ENCODE measurements at places on chromosomes 2 and 18.

- no peak for DNase-seq
Observed at GRCh38 chr2:219527076-219527394, 12.8 kb downstream of the ASIC4 start.

DNA sequence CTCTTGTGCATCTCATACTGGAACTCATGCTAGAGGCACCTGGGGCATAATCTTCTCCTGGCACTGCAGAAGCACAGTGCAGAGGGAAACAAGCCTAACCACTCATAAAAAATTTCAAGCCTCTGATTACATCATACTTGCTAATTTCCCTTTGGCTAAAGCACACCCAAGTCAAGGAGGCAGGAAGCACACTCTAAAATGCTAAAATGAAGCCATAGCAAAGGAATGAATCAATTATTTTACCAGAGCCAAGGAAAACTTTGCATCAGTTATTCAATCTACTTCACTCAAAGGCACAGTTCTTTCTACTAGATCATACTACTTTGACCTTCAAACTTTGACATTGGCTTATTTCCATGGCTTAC, 79.6 kb upstream of the SPOPL start:
- no peak for DNase-seq

DNA sequence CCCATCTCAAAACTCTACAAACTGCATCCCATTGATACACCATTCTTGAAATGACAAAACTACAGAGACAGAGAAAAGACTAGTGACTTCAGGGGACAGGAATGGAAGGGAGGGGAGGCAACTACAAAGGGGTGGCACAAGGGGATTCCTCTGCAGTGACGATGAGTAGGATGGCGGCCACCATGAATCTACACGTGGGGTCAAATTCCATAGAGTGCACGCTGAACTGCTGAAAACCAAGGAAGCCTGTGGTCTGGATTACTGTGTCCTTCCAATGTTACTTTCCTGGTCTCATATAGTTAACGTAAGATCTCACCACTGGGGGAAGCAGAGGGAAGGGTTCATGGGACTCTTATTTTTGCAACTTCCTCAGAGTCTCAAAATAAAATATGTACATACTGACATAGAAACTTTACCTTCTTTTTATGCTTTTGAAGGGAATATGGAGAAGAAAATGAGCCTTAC, 23.6 kb downstream of the COX7A2L start:
- DNase-seq: no peak

DNA sequence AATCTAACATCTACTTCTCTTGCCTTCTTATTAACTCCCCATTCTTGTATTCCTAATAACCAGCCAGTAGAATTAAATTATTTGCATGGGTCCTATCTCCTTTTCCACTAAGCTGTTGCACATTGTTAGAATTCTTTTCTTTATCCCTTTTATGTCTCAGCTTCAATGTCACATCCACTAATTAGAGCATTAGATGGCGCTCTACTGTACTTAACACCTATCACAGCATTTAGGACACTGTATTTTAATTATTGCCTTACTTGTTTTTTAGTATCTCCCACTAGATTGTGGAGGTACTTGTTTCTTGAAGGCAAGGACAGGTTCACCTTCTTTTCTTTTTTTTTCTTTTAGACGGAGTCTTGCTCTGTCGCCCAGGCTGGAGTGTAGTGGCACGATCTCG, 3.8 kb downstream of the LIPT1 start:
- no peak for DNase-seq

DNA sequence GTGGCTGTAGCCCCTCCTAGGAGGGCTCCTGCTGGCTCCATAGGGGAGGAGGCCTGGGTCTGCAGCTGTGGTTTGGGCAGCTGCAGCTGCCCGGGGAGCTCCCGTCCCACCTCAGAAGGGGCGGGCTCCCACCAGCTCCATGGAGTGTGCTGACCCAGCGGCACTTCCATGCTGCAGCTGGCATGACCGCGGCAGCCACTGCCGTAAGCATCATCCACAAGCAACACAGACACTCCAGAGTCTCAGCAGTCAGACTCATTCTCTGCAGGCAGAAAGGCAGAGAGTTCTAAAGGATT, 660.1 kb upstream of the RAB6C start:
- DNase-seq: no peak

GRCh38 chr2:30366199-30366691, 80.8 kb upstream of the LCLAT1 start:
- no peak for DNase-seq

GRCh38 chr2:197883354-197884032, 79.1 kb downstream of the PLCL1 start:
- DNase-seq: no peak

GRCh38 chr18:78619854-78620253, 359.8 kb upstream of the SALL3 start:
- no peak for DNase-seq

DNA sequence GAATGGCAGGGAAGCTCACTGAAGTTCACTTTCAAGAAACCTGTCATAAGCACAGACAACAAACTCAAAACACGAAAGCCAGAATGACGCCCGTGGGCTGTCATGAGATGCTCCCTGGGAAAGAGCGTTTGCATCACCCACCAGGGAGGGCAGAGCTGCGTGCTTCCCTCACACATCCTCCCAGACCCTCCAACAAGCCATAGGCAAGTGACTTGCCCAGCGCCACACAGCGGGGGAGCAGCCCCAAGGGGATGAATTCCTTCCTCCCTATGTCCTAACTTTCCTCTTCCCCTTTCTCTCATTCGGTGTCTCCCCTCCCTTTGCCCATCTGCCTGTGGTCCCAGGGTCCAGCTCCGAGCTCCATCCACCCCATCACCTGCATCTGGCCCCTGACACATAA, 10.7 kb downstream of the BIN1 start:
- no peak for DNase-seq

GRCh38 chr2:146873056-146873455, 971.8 kb upstream of the ACVR2A start:
- no peak for DNase-seq

GRCh38 chr2:4278392-4278791, 575.0 kb downstream of the DCDC2C start:
- no peak for DNase-seq

GRCh38 chr2:113886479-113887008, 3.3 kb upstream of the ACTR3 start:
- DNase-seq: no peak

DNA sequence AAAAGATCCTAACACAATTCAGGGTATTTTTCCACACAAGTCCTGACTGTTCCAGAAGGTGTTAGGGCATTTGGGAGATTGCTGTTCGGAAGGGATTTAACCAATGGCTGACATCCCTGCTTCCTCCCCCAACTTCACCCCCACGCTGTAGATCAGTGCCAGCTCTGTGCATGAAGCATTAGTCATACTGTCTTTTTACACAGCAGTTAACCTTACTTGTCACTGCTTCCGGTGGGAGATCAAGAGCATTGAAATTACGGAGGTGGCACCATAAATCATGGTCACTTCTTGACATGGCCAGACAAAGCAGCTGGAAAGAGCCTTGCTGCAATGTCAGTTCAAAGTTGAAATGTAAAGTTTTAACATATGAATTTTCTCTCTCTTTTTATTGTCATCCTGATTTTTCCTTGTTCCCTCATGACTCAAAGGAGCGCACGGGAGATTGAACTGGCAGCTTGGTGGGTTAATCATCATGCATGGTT, 70.2 kb downstream of the HRH4 start:
- no peak for DNase-seq

GRCh38 chr2:177164584-177165052, 48.0 kb upstream of the HNRNPA3 start:
- peak; percentile 69 for DNase-seq

GRCh38 chr2:48380208-48380607, 149.7 kb upstream of the STON1 start:
- DNase-seq: no peak
